Mammary epithelial cell (primary cell): ENCODE measurements at places on chromosomes 3 and 15. TPM values are rescaled to one million over a fixed set of nuclear protein-coding genes. Genes with fewer than 3 reads are reported as not detected.
A peak's percentile ranks its signal among the peaks of the same experiment; 100 is the strongest.

The CCDC9B gene
- polyA plus RNA-seq = 7.4 TPM

The FETUB gene
- polyA plus RNA-seq = 0.17 TPM

The STXBP5L gene
- polyA plus RNA-seq = not detected

The BTLA gene
- polyA plus RNA-seq = not detected

The SLC22A13 gene
- 0.14 TPM for polyA plus RNA-seq

The EAF2 gene
- polyA plus RNA-seq = 4.6 TPM

The PP2D1 gene
- not detected for polyA plus RNA-seq

The SMCO1 gene
- polyA plus RNA-seq = not detected

The GOLGA6L7 gene
- not detected for polyA plus RNA-seq

The SCAANT1 gene
- polyA plus RNA-seq = not detected

The TFG gene
- 169 TPM for polyA plus RNA-seq

The DUOX2 gene
- polyA plus RNA-seq = 0.06 TPM

The DZIP1L gene
- polyA plus RNA-seq = 3.4 TPM

The CSTA gene
- polyA plus RNA-seq = 385 TPM

- DNase-seq = no peak
Observed at GRCh38 chr15:39130556-39131379, 450.1 kb upstream of the THBS1 start.

DNA sequence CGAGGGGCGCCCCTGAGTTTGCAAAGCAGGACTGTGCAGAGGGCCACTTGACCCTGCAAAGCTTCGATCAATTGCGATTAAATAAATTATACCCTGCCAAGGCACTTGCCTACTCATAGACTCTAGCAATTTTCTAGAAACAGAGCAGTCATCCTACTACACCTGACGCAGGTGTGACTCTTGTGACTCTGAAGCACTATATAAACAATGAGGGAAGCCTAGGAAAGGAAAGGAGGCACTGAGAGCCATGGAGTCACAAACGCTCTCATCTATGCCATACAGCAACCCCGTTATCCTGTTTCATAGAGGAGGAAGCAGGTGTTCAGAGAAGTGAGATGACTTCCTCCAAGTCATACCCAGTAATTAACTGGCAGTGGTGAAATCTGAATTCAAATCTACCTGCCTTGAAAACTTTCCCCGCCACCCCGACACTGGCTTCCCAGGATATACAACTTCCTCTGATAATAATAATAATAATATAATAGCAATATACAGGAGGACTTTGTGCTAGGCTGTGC is 14.4 kb downstream of the ARHGEF3 start:
- DNase-seq = no peak

- no peak for DNase-seq
Observed at GRCh38 chr15:76393614-76394013, 57.0 kb downstream of the ISL2 start.

DNA sequence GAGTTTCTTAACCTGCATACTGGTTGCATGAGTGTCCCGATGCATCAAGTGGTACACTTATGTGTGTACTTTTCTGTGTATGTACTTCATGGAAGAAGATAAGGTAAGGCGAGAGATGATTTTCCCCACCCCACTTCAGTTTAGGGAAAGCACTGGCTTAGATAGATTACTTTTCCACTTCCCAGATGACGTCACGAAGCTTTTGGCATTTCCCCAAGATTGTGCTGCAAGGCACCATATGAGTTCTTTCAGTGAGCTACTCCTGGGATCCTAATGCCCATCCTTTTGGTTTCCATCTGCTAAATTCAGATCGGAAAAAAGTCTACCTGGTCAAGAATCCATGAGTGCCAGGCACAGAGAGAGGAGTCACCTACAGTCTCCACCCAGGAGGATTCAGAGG is 4.5 kb downstream of the IL17RB start:
- no peak for DNase-seq

GRCh38 chr3:192063570-192063969 is 602.6 kb downstream of the PYDC2 start:
- DNase-seq = no peak

- no peak for DNase-seq
Observed at GRCh38 chr3:40502034-40502433, 3.8 kb upstream of the ZNF620 start.

DNA sequence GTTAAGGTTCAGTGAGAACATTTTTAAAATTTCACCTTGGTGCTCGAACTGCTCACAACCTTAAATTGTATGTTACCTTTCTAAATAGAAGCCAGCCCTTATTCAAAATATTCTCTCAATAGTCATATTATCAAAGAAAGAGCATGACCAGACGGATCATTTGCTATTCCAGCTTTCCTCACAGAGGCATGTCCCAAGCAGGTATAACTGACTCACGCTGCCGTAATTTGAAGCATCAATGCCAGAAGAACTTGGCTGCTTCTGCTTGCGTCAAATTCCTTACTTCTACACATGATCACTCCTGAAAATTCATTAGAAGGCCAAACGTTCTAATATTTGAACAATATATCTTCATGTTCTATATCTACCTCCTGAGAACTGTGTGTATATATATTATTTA is 69.5 kb upstream of the VGLL4 start:
- DNase-seq = peak; percentile 75

GRCh38 chr3:172102123-172102882 is 62.9 kb downstream of the FNDC3B start:
- DNase-seq = no peak

DNA sequence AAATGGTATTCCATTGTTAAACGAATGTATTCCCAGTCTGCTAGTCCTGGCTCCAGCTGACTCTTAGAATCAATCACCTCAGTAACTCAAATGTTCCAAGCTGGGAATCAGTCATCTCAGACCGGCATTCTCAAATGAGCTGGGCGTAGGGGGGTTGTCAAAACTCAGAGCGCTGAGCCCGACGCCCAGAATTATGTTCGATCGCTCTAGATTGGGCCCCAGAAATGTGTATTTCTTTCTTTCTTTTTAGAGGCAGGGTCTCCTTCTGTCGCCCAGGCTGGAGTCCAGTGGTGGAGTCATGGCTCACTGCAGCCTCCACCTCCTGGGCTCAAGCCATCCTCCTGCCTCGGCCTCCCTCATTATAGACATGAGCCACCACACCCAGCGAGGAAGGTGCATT is 99.3 kb upstream of the IGF1R start:
- DNase-seq = no peak

GRCh38 chr3:194148383-194148782 is 12.4 kb downstream of the HES1 start:
- no peak for DNase-seq

DNA sequence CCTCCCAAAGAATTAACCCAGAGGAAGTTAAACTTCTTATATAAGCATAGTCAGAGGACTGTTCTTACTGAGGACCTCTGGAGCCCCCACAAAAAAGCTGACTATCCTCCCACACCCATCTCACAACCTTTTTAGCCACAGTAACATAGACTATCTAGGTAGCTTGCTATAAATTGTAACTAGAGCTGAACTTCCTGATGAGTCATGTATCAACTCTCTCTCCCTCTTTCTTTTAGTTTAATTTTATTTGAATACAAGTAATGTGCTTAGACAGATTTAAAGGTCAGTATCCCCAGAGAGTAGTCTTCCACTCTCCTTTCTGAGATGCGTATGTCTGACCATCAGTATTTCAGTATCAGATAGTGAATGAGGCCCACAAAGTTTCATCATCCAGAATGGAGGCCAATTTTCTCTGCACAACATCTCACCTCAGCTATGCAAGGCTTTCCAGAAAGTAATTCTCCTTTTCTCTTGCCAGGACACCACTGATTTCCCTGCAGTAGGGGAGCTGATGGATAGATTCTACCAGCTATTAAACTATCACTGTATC is 104.0 kb upstream of the MYRIP start:
- no peak for DNase-seq

DNA sequence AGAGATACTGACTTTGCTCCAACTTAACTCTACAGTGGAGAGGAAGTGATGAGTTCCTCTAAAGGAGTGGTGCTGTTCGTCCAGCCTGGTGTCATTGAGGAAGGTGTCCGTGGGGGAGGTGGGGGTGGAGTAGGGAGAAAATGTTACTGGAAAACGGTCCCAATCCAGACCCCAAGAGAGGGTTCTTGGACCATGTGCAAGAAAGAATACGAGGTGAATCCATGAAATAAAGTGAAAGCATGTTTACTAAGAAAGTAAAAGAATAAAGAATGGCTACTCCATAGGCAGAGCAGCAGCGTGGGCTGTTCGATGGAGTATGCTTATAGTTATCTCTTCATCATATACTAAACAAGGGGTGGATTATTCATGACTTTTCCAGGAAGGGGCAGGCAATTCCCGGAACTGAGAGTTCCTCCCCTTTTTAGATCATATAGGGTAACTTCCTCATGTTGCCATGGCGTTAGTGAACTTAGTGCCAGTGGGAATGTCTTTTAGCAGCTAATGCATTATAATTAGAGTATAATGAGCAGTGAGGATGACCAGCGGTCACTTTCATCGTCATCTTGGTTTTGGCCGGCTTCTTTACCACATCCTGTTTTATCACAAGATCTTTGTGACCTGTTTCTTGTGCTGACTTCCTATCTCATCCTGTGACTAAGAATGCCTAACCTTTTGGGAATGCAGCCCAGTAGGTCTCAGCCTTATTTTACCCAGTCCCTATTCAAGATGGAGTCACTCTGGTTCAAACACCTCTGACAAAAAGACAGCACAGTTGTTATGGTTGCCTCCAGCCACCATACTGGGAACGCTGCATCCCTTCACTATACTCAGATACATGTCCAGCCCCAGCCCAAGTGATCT is 38.6 kb downstream of the CLEC3B start:
- peak; percentile 77 for DNase-seq

GRCh38 chr3:32181796-32182195 is 56.7 kb upstream of the CMTM8 start:
- no peak for DNase-seq

DNA sequence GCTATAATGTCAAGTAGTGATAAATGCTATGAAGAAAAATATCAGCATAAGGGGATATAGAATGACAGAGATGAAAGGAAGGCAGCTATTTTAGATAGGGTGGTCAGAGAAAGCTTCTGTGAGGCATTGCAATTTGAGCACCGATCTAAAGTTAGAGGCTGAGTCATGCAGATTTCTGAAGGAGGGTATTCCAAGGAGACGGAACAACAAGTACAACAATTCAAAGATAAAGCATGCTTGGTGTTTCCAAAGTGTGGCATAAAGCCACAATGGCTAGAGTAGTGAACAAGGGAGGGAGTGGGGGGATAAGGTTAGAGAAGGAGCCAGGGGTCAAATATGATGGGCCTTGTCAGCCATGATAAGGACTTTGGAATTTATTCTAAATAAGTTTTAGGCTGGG is 71.9 kb downstream of the PFN2 start:
- no peak for DNase-seq

DNA sequence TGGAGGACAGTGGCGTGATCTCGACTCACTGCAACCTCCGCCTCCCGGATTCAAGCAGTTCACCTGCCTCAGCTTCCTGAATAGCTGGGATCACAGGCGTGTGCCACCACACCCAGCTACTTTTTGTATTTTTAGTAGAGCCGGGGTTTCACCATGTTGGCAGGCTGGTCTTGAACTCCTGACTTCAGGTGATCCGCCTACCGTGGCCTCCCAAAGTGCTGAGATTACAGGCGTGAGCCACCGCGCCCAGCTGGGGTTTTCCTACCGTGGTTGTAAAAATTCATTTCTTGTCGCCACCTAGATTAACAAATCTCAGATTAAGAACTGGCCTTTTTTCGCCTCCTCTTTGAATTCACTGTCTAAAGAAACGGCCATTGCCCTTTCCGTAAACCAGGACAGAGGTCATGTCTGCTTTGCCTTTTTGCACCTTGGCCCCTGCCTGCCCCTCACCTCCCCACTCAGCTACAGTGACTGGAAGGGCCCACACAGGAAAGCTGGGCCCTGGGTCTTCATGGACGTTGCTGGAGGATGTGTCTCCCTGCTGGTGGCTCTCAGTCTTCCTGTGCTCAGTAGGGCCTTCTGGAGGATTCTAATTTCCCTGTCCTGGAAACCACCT is 17.2 kb downstream of the ZNF710 start:
- DNase-seq = no peak

GRCh38 chr15:67096546-67097294 is 31.3 kb downstream of the SMAD3 start:
- DNase-seq = peak; percentile 62

DNA sequence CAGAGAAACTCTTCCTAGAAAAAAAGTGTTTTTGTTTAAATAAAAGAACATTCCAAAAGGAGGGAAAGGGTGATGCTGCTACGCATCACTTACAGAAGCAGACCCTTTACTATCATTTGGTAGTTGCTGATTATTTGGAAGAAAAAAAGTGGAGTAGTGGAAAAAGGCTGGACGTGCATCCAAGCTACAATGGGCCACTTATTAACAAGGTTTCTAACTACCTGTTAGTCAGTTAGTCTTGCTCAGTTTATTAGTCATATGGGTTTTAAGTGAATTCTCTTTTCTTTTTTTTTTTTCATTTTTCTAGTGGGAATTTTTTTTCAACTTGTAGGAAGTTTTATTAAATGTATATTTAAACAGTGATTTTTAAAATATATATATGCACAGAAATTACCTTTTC is 866.0 kb downstream of the MCTP2 start:
- no peak for DNase-seq

GRCh38 chr3:58260733-58261132 is 23.1 kb downstream of the ABHD6 start:
- peak; percentile 10 for DNase-seq

- DNase-seq = no peak
Observed at GRCh38 chr15:76553564-76553963, 217.0 kb downstream of the ISL2 start.

DNA sequence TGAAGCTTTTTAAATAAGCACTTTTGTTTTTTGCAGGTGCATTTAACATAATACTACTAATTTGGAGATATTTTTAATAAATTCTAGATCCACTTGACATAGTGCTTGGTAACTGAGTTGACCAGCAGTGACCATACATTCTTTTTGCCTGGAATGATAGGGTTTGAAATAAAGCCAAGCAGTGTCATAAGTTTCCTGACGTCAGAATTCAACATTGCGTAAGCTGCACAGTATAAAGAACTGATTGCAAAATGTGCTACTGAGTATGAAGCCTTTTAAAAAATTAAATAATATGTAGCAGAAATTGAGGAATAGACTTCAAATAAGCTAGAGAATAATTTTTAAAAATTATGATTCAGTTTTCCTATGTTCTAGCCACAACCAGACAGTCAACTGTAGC is 454.6 kb upstream of the ARPP21 start:
- no peak for DNase-seq

- no peak for DNase-seq
Observed at GRCh38 chr15:80450811-80451321, 46.7 kb downstream of the ARNT2 start.
